HEK293T (cell line): ENCODE measurements at places on chromosomes 2 and 18.

GRCh38 chr2:11808016-11808400, 61.6 kb downstream of the LPIN1 start:
- no peak for DNase-seq

DNA sequence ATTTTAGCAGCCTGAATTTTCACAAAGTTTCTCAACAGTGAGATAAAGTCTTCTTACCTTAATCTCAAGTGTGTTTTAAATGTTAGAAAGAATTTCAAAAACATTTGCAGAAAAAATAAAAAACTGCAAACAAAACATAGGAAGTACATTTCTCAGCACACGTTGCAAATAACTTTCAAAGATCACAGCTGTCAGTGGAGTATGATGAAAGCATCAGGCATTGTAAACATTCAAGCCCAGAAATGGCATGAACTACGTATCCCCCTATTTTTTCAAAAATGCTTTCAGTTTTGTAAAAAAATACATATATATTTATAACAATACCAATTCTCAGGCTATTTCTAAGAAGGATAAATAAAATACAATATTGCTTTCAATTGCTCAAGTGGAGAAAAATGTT, 320.6 kb upstream of the TFPI start:
- no peak for DNase-seq

- DNase-seq = no peak
These were observed 66.9 kb downstream of the BCL11A start for GRCh38 chr2:60486551-60486950.

DNA sequence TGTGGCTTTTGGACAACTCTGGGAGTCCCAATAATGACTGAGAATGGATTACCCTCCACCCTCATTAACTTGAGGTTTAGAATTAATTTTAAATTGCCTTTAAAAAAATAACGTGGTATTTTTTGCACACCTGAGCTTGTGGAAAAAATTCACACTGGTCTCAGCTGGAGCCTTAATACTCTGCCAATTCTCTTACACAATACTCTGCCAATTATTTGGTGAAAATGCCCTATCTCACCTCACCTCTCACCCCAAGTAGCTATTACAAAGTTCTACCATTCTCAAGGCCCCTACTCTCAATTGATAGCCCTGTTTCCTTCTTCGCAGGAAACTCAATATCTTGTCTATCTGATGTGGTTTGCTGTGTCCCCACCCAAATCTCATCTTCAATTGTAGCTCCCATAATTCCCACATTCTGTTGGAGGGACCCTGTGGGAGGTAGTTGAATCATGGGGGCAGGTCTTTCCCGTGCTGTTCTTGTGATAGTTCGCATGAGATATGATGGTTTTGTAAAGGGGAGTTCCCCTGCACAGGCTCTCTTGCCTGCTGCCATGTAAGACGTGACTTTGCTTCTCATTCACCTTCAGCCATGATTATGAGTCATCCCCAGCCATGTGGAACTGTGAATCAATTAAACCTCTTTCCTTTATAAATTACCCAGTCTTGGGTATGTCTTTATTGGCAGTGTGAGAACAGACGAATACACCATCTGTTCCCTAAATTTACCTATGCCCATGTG, 27.4 kb upstream of the C2orf69 start:
- DNase-seq = no peak

DNA sequence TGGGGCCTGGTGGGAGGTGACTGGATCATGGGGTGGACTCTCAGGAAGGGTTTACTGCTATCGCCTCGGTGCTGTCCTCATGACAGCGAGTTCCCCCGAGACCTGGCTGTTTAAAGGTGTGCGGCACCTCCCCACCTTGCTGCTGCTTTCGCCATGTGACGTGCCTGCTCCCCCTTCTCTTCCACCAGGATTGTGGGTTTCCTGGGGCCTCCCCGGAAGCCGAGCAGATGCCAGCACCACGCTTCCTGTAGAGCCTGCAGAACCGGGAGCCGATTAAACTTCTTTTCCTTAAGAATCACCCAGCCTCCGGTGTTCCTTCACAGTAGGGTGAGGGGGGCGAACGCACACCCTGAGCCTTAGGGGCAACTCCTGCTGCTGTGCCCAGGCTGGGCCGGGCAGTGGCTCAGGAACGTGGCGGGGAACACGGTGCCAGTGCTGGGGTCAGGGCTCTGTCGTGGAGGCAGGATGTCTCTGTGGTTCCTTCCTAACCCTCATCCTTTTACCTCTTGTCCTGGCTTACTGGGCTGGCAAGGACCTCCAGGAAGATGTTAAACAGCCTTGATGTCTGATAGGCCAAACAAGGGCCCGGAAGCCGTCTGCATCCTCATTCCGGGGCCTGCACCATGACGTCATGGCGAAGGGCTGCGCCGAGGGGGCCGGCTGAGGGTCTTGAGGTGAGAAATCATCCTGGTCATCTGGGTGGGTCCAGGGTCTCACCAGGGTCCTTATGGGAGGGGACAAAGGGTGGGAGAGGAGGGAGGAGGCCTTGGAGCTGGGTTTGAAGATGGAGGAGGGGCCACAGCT, 12.7 kb downstream of the NEU4 start:
- no peak for DNase-seq

GRCh38 chr18:9695605-9696004, 12.5 kb upstream of the RAB31 start:
- DNase-seq = no peak

- DNase-seq = no peak
These were observed 27.6 kb downstream of the CIB4 start for GRCh38 chr2:26613241-26614215.

GRCh38 chr18:36769611-36770314, 59.0 kb downstream of the TPGS2 start:
- DNase-seq = peak; percentile 79

DNA sequence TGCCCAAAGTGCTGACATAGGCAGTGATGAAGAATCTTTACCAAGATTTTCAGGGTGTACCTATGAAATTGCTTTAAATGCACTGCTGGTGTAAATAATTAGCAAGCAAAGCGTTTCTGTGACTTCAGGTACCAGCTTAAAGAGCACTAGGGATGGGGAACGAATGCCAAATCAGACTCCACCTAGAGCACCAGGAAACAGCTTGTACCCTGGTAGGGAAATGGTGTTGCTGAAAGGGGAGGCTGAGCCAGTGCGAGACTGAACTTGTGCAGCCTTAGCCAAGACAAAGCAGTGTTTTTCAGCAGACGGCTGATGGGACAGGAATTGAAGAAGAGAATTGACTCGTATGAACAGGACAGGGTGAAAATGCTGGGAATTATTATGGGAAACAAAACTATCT, 65.6 kb downstream of the TWSG1 start:
- DNase-seq = no peak

DNA sequence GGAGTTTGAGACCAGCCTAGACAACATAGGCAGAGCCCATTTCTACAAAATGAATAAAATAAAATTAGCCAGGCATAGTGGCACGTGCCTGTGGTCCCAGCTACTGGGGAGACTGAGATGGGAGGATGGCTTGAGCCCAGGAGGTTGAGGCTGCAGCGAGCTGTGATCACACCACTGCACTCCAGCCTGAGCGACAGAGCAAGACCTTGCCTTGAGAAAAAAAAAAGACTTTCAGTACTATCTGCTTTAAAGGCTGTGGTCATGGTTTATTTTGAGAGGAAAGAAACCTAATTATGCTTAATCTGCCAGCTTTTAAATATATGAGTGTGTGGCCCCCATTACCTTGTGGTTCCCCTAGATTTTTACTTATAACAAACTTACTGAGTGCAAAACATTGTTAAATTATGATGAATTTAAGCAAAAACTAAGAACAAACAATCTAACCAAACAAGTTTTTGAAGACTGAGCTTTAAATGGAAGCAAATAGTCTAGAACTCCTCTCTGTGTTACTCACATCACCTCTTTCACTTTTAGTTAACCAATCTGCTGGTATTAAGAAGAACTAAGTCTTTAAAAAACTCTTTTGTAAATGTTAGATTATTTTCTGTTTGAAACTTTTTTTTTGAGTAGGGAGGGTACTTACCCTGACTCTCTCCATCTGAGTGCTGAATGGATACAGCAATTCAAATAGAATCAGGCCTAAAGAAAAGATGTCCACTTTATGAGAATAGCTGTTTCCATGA, 65.4 kb downstream of the EIF2AK3 start:
- no peak for DNase-seq

DNA sequence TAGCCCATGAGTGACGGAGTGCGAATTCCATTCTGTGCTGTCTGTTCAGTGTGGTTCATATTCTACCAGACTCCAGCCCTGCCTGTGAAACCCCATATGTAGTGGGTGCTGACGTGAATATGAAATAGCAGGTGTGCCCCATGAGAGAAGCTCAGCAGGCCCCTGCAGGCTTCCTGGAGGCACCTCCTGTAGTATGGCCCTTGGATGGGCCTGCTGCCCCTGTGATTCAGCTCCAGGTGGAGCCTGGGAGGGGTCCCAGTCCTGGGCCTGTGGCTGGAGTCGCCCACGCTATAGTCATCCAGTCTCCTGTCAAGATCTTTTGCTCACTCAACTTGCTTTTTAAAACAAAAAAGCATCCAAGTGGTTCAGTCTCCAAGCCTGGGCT, 125.5 kb downstream of the GLI2 start:
- no peak for DNase-seq

DNA sequence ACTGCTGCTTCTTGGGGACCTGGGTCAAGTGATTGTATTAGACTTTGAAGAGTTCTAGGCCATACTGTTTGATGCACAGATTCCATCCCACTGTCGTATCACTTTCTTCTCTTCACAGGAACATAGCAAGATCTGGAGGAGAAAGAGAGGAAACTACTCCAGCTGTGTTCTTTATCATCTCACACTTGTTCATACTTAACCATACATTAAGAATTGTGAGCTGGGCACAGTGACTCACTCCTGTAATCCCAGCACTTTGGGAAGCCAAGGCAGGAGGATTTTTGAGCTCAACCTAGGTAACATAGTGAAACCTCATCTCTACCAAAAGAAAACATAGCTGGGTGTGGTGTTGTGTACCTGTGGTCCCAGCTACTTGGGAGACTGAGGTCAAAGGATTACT, 111.7 kb downstream of the PARD3B start:
- DNase-seq = no peak

DNA sequence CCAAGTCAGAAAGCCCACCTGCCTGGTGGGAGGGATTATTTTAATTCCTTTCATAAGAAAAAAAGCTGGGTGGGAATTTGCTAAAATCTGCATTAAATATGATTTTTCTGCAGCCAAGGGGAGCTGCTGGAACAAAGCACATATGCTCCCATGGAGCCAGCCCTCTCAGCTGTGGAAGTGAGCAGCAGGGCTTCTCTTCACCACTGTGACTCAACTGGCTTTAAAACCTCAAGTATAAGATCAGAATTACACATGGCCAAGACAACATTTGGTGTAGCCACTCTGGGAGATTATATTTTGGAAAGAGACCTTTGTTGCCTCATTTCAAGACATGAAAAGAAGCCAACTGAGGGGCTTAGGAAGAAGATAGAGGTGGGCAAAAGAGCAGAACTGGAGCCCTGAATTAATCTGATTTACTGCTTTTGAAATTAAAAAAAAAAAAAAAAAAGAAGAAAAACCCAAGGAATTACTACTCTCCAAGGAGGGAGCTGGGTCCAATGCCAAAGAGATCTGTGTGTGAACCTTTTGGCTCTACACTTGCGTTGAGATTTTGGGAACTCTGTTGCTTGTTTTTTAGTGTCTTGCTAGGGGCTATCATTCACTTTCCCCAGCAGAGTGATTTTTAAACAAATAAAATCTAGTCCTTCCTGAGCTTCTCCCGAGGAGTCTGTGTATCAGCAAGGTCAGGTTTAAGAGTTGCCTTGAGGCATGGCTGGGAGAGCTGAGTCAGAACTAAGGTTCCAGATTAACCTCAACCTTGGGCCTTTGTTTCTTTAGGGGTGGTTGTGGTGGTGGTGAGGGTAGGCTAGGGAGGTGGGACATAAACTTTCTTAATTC, 6.0 kb downstream of the LHCGR start:
- no peak for DNase-seq

DNA sequence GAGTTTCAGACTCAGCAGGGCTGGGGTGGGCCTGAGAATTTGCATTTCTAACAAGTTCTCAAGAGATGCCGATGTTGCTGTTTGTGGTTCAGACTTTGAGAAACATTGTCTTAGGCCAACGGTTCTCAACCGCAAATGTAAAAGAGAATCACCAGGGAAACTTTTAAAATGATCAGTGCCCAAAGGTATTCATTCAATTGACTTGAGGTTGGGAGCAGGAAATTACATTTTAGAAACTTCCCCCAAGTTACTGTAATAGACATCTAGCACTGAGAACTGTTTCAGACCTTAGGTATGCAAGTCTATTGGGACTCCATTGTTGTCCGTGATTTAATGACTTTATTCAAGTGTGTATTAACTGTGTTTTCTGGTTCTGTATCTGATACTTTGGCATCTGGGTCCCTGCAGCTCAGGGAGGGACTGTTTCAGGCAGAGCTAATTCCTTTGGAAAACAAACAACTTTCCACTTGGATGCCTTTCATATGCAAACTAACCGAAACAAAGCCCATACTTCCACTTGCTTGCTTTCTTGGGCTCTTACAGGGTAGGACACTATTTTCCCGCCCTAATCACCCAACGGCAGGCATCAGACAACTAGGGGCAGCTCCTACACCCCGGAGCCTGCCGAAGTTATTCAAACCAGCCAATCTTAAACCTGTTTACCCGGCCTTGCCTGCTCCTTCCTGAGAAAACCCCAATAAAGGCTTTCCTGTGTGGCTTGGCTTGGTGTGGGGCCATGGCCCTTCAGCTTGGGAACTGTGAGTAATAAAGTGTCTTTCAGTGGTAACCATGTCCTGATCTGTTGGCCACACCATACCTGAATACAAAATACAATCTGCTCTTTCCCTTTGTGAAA, 97.6 kb downstream of the POLE4 start:
- no peak for DNase-seq

DNA sequence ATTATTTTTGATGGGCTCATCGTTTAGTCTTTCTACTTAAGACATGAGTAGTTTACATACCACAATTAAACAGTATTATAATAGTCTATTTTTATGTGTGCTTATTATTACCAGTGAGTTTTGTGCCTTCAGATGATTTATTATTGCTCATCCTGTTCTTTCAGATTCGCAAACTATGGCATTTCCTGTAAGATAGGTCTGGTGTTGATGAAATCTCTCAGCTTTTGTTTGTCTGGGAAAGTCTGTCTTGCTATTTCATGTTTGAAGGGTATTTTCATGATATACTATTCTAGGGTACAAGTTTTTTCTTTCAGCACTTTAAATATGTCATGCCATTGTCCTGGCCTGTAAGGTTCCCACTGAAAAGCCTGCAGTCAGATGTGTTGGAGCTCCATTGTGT, 101.3 kb downstream of the DNAH7 start:
- DNase-seq = no peak

DNA sequence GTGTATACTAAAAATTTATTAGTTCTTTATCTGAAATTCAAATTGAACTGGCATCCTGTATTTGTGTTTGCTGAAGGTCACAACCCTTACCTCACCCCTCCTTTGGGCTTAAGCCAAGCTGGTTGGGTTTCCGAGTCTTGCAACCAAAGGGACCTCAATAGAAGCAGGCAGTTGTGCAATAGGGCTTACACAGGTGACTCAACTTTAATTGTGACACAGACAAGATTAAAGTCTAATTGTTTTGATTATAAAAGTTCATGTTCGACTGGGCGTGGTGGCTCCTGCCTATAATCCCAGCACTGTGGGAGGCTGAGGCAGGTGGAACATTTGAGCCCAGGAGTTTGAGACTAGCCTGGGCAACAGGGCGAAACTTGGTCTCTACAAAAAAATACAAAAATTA, 71.5 kb downstream of the RAB31 start:
- no peak for DNase-seq

- no peak for DNase-seq
These were observed 67.2 kb downstream of the VIL1 start for GRCh38 chr2:218485986-218486667.
